GDM1 (cell line): ENCODE measurements at places on chromosomes 11 and 22.

GRCh38 chr22:28904211-28904896, 21.0 kb downstream of the ZNRF3 start:
- no peak for DNase-seq

GRCh38 chr11:130166457-130166784, 6.8 kb downstream of the ST14 start:
- DNase-seq, result no peak

DNA sequence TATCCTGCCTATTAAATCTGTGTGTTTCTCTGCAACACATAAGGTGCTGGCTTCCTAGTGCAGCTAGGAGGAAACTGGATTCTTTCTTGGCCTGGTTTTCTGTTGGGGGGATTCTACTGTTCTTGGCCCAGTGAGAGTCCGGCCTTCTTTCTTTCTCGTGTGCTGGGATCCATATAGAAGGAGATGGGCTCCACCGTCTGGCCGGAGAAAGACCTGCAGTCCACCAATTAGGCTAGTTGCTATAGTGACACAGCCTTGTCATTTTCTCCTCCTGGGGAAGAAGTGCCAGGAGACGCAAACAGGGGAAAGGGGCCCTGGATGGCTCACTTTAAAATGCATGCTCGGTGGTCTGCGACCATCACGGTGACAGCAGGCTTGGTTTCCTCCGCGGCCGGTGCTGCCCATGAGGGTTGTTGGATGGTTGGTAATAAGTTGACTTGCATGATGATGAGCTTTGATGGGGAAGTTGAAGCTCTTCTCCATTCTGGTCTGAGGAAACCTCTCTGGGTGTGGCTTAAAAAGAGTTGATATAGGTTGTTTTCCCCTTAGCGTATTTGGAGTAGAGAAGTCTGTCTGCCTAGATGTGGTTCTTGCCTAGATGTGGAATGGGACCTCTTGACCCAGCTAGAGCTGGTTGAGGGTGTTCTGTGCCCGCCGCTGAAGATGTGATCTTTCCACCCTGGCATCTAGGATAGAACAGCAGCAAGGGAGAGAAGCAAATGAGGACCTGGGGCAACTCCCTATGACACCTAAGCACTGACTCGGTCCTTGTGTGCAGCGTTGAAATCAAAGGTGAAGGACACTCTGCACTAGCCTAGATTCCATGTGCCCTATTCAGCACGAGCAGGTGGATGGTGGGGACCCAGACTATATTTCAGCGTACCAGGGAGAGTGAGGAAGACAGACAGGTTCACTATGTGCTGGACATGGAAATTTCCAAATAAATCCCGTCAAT, 1335.0 kb downstream of the BRD1 start:
- DNase-seq, result peak; percentile 42

DNA sequence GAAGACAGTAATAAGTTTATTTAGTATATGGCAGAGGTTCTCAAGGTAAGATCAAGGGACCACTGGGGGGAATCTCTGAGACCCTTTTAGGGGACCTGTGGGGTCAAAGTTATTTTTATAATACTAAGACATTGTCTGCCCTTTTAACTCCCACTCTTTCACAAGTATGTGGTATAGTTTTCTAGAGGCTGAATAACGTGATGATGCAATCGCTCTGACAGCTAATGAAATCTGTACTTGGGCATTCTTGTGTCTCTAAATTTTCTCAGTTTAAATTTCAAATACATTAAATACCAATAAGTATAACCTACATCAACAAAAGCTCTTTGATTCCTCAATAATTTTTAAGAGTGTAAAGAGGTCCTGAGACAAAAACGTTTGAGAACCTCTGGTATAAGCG, 147.9 kb downstream of the ATG16L2 start:
- DNase-seq, result no peak

- no peak for DNase-seq
Observed at GRCh38 chr11:44608991-44609782, 43.7 kb downstream of the CD82 start.

DNA sequence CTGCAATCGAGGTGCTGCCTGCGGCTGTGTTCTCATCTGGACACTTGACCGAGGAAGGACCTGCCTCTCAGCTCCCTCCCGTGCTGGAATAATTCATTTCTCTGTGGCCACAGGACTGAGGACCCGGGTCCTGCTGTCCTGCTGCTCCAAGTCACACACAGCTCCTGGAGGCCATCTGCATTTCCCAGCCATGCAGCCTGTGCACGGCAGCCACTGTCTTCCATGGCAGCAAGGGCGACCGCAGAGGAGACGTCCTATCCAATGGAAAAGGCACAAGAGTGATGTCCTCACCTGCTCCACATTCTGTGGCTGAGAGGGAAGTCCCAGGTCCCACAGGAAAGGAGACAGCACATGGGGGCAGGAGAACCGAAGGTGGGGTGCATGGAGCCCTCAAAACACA, 495.8 kb downstream of the BRD1 start:
- DNase-seq, result no peak

DNA sequence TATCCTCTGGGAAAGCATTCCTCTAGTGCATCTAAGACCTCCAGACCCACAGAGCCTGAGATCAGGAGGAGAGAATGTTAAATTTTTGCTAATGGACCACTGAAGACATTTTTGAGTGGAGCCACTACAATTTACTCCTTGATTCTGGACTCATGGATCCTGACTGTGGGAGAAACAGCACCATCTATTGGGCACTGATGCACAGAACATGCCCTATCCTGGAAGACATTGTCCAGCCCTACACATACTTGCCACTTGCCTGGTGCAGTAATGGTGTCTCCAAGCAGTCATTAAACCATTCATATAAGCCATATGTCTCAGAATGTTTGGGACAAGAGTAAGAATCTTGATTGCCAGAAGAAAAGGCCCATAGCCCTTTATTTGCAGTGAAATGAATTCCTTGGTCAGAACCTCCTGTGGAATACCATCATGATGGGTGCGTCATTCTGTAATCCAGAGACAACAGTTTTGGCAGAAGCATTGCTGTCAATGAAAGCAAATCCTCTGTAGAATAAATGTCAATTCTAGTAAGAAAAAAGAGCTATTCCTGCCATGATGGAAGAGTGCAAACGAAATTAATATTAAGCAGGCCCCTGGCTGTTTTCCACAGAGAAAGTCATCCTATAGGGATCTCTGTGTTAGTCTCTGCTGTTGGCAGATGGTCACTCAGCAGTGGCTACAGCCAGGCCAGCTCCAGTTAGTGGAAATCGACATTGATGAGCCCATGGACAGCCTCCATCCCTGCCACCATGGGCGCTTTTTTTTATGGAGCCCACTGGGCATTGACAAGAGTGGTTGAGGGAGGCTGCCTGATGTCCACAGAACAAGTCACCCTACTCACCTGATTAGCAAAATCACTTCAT, 43.5 kb downstream of the GGTLC2 start:
- peak; percentile 24 for DNase-seq

GRCh38 chr11:126698576-126698975, 302.0 kb downstream of the KIRREL3 start:
- DNase-seq, result no peak

DNA sequence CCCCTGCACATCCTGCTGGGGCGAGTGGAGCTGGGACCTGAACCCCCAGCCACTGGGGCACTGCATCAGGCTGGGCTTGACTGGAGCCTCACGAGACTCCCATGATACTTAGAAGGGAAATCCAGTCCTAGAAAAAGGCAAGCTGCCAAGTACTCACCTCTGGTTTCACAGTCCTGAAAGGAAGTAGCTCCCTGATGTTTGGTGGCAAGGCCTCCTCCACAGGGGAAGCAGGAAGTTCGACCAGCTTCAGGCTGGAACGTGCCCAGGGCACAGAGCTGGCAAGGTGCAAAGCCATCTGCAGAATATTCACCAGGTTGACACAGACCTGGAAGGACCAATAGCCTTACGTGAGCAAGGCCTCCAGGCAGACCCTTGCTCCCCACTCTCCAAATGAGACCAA, 26.8 kb upstream of the NRIP3 start:
- no peak for DNase-seq

DNA sequence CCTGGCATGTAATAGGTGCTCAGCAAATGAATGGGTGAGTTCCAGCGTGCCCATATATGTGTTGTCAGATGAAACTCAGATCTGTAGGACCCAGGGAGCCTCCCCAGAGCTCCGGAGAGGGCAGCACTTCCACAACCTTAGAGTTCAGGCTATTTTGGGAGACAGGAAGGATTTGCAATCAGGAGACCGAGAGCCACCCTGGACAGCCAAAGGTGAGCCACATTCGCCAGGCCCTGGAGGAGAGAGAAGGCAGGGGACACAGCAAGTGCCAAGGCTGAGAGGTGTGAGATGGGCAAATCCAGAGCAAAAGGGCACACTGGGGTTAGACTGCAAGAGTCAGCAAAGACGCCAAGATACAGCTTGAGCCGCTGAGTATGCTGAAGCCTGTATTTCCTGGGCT, 66.4 kb downstream of the CD82 start:
- no peak for DNase-seq
